ENCODE measurements at places on chromosomes 5 and 9.

GRCh38 chr5:148374690-148375360, 8.9 kb upstream of the FBXO38 start:
- no peak for DNase-seq

- DNase-seq: no peak
Measured at GRCh38 chr5:176447591-176447977, 601 bp upstream of the FAF2 start.

- DNase-seq: no peak
Measured at GRCh38 chr9:79173932-79174331, 397.8 kb upstream of the TLE4 start.

- DNase-seq: no peak
Measured at GRCh38 chr5:99141534-99142128, 212.8 kb upstream of the CHD1 start.

DNA sequence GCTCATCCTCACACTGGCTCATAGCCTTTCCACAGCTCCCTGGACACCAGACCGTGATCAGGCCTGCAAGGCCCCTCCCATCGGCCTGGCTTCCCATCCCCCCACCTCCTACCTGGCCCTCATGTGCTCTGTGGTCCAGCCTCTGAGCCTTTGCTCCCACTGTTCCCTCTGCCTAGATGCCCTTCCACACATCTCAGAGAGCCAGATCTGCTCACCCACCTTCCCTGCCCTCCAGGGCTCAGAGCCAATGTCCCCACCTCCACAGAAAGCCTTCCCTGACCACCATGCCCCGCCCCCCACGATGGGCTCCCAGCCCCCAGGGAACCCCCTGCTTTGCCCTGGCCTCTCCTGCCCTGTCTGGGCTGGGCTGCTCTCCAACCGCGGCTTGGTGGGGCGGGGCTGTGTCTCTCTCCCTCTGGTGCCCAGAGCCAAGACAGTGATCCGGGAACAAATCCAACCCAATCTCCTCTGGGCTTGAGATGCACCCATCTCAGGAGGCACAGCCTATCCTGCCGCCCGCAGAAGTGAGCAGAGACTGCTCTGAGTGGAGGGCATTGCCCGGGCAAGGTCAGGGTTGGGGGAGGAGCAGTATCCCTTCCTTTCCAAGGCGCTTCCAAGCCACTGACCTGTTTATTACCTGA, 1.6 kb downstream of the NINJ1 start:
- DNase-seq: no peak

- no peak for DNase-seq
Measured at GRCh38 chr9:114989600-114990410, 59.4 kb upstream of the TNFSF8 start.

DNA sequence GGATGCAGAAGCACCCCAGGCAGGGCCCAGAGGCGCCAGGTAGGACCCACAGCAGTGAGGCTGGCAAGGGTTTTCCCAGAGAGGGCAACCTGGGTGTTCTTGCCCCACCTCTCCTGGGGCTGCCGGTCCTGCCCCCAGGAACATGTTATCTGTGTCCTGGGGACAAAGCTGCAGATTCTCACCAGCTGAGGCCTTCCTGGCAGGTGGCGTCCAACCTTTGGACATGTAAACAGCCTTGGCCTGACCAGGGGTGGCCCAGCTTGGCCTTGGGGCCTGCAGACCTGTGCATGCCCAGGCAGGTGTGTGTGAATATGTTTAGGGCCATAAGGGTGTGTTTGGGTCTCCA, 101.8 kb upstream of the LARP1 start:
- DNase-seq: no peak

DNA sequence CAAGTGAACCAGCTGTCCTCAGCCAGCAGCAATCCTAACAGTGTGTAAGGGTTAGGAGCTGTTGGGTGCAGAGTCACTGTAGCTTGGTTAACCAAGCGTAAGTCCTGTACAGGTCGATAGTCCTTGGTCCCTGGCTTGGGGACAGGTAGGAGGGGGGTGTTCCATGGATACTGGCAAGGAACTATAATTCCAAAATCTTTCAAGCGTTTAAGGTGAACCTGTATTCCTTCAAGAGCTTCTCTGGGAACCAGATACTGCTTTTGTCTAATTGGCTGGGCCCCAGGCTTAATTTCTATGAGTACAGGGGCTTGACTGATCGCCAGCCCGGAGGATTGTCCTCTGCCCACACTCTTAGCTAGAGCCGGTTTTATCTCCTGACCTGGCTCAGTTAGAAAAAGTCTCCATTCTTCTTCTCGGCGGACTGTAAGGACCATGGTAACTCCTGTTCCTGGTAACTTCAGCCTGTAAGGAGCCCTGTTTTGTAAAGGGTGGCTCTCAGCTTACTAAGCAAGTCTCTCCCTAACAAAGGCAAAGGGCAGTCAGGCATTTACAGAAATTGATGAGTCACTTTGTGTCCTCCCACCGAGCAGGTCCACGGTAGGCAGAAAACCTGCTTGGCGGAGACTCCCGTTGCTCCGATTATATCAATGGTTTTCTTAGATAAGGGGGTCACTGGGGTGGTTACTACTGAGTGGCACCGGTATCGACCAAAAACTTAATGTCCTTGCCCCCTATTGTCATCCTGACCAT, 6.0 kb upstream of the ZNF354C start:
- no peak for DNase-seq

- no peak for DNase-seq
Measured at GRCh38 chr5:66660396-66660795, 64.2 kb downstream of the MAST4 start.

DNA sequence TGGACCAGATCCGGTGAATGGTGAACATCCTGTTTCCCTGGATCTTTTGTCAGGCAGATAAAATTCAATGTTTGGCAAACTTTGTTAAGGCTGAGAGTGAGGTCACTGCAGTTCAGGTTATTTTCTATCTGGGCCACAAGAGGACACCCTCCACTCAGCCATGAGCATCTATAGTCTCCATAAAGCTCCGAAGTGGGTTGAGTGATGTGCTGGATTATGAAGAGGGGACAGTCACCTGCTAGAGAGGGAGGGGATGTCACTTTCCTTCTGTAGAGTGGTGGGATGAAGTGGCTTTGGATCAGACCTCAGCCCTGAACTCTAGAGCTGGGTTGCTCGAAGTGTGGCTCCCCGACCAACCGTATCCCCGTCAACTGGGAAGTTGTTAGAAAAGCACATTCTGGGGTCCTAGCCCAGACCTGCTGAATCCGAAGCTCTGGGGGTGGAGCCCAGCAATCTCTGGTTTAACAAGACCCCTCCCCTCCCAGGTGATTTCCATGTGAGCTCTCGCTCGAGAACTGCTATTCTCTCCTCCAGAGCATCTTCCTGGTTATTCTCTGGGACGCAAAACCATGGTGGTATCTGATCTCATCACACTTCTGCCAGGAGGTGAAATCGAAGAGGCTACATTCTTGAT, 31.8 kb upstream of the FGF1 start:
- no peak for DNase-seq

GRCh38 chr5:80195837-80196400, 59.9 kb downstream of the SERINC5 start:
- DNase-seq: no peak

DNA sequence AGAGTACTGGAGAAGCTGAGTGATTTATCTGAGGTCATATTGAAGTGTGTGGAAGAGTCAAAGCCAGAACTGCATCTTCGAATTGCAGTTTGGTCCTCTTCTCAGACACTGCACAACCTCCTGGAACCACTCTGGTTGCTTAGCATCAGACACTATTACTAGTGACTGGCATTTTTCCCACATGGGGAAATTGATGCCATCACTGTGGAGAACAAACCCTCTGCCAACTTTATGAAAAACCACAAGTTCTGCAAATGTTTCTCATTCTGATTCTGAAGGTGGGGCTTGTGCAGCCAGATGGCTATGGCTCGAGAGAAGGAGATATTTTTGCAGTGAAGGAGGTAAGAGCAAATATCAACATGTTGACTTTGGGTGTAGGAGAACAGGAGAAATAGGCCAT, 67.2 kb downstream of the KCTD16 start:
- DNase-seq: no peak

DNA sequence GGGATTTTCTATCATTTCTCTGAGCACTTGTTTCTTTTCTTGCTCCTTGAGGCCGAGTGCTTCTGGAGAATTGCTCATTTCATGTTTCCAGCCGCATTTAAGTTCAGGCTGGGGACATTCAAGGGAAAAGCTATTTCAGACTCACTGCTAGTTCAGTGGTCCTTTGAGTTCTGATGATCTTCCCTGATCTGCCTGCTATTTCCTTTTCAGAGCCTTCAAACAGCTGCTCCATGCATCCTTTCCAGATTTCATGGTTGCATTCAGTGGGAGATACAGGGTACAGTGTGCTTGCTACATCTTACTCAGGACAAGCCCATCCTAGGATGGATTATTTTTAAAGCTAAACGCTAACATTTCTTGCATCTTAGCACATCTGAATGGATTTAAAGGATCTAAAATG, 14.7 kb downstream of the NDUFS4 start:
- DNase-seq: no peak

GRCh38 chr5:36691696-36692371, 85.4 kb downstream of the SLC1A3 start:
- DNase-seq: no peak

DNA sequence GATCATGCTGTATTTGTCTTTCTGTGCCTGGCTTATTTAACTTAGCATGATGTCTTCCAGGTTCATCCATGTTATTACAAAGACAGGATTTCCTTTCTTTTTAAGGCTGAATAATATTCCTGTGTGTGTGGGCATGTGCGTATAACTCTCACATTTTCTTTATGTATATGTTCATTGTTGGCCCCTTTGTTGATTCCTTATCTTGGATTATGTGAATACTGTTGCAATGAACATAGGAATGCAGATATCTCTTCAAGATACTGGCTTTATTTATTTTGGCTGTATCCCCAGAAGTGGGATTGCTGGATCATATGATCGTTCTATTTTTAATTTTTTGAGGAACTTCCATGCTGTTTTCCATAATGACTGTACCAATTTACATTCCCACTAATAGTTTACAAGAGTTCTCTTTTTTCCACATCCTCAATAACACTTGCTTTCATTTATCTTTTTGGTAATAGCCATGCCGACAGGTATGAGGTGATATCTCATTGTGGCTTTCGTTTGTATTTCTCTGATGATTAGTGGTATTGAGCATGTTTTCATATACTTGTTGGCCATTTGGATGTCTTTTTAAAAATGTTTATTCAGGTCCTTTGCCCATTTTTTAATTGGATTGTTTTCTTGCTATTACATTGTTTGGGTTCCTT, 38.0 kb downstream of the CREBRF start:
- no peak for DNase-seq

DNA sequence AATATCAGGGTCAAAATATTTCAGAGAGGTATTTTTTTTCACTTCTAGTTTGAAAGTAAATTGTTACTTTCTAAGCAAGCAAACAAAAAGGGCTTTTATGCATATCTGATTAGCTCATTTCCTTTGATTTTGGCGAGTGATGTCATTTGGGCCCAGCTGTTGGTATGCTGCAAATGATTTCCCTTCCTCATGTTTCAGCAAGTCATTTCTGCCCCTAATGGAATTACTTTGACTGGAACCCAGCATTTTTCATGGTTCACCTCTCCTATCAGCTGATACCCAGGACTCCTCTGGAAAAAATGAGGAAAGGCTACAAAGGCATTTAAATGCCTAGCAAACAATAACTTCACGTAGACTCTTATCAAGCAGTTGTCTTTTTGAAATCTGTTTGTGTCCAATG, 500.6 kb downstream of the EBF1 start:
- DNase-seq: no peak

GRCh38 chr5:178215280-178216002, 11.1 kb downstream of the HNRNPAB start:
- DNase-seq: no peak

- no peak for DNase-seq
Measured at GRCh38 chr5:137309290-137309689, 189.8 kb downstream of the SPOCK1 start.

- no peak for DNase-seq
Measured at GRCh38 chr9:124284940-124285441, 27.2 kb downstream of the NEK6 start.

- no peak for DNase-seq
Measured at GRCh38 chr5:65203746-65204145, 278.0 kb downstream of the ADAMTS6 start.
